Dermis lymphatic vessel endothelial cell (primary cell): ENCODE measurements at places on chromosomes 4 and X. TPM values are rescaled to one million over a fixed set of nuclear protein-coding genes. Genes with fewer than 3 reads are reported as not detected.

MED12 gene
- 26.5 and 37.1 TPM in 2 replicates for total RNA-seq

ZAR1 gene
- total RNA-seq = not detected in 2 replicates

ARHGAP36 gene
- total RNA-seq = not detected in 2 replicates

MAGEA3 gene
- total RNA-seq = not detected in 2 replicates

ATP6AP2 gene
- 106 and 117 TPM in 2 replicates for total RNA-seq

GRIA3 gene
- total RNA-seq = not detected in 2 replicates

BEX3 gene
- 201 and 209 TPM in 2 replicates for total RNA-seq

SLC10A4 gene
- total RNA-seq = 0.09 and 0.11 TPM in 2 replicates

SPANXB1 gene
- not detected in 2 replicates for total RNA-seq
